ENCODE measurements at places on chromosomes 1 and 21.

DNA sequence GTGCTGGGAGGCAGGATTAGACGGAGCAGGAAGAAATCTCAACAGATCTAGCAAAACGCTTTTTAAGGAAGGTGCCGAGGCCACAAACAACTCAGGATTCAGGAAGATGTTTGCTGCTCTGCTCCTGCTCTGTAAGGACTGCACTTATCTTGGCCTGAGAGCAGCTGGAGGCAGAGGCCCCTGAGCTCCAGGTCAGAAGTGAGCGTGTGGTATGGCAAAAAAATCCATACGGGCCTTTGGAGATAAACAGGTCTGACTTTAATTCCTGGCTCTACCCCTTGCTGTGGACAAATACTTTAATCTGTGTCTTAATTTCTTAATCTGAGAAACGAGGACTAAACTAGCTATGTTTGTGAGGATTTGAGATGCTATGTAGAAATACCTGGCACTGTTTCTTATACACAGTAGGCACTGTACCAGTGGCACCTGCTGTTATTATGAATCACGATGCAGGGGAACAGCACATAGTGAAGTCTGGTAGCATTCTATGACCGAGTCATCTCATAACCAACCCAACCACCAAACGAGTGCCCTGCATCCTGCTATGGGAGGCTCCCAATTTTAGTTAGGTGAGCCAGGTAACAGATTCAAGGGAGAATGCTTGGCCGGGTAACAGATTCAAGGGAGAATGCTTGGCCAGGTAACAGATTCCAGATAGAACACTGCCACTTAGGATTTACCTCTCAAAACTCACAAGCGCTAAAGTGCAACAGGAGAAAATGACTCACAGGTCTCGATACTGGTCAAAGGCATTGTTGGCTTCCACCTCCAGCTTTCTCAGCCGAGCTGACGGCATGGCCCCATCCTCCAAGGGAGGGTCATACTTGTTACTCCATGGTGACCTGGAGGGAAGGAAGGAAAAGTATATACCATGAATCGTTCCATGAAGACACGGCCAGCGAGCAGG is 65.9 kb downstream of the SLC66A1 start:
- peaks cover 10% of the 10 kb centered on the region for H3K4me1 ChIP-seq
- no peak for DNase-seq
- peak overlapping the region; percentile 27 for H3K27ac ChIP-seq
- no peaks in the 10 kb centered on the region for H3K27me3 ChIP-seq
- H3K36me3 ChIP-seq: peaks cover 86% of the 10 kb centered on the region

GRCh38 chr1:24155011-24155782 is 12.3 kb upstream of the IL22RA1 start:
- H3K4me1 ChIP-seq: peaks cover 13% of the 10 kb centered on the region
- H3K27ac ChIP-seq: no peak overlapping the region

DNA sequence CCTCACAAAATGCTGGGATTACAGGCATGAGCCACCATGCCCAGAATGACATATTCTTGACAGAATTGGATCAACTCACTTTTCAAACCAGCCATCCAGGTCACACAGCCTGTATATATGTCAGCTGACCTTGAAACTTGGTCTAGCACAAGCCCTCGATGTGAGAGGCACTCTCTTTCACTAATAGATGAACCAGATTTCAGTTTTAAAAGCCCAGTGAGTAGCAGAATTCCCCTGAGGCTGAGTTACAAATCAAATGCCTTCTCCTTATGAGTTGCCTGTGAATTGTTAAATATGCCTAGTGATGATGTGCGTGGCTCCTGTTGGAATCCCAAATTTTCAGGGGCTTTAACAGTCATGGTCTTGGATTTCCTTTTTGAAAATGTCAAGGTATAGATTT is 88.7 kb downstream of the CD247 start:
- H3K27me3 ChIP-seq: no peaks in the 10 kb centered on the region
- peaks cover 77% of the 10 kb centered on the region for H3K4me1 ChIP-seq
- H3K4me3 ChIP-seq: no peak overlapping the region
- DNase-seq: no peak

GRCh38 chr1:156498432-156499193 is 2.0 kb downstream of the MEF2D start:
- DNase-seq: no peak
- H3K4me1 ChIP-seq: peaks cover 74% of the 10 kb centered on the region
- H3K36me3 ChIP-seq: peaks cover 4% of the 10 kb centered on the region
- H3K27me3 ChIP-seq: no peaks in the 10 kb centered on the region

DNA sequence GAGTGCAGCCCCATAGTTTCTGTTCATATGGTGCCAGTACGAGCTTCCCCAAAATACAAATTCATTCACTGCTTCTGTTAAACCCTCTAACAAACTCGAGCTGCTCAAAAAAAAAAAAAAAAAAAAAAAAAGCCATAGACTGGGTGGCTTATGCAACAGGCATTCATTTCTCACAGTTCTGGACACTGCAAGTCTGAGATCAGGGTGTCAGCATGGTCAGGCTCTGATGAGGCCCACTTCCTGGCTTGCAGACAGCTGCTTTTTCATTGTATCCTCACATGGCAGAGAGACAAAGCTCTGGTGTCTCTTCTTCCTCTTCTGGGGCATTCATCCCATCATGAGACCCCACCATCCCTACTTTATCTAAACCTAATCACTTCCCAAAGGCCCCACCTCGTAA is 121.6 kb downstream of the PTBP2 start:
- H3K36me3 ChIP-seq: no peaks in the 10 kb centered on the region
- no peak overlapping the region for H3K4me3 ChIP-seq
- DNase-seq: no peak
- H3K4me1 ChIP-seq: no peaks in the 10 kb centered on the region

- H3K27me3 ChIP-seq: peaks cover 17% of the 10 kb centered on the region
- H3K4me3 ChIP-seq: no peak overlapping the region
- H3K36me3 ChIP-seq: no peaks in the 10 kb centered on the region
- H3K4me1 ChIP-seq: no peaks in the 10 kb centered on the region
These were observed 167.9 kb upstream of the ZC3H12A start for GRCh38 chr1:37306461-37306860.

DNA sequence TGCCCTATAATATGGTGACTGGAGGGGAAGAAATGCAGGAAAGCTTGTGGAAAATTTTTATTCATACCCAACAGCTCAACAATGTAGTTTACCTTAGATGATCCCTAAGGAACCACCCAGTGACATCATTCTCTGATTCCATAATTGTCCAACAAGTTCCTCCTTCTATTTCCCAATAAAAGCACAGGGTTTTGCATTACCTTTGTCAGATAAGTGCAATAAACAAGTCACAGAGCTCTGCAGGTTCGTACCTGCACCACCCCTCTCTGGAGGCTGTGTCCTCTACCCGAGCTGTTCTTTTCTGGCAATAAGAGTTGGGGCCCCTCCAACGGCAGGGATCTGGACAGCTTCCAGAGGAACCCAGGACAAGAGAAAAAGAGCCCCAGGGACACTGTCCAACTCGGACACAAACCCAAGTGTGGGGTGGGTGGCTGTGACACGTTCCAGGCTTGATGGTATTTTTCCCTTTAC is 38.8 kb downstream of the RCAN1 start:
- peaks cover 15% of the 10 kb centered on the region for H3K36me3 ChIP-seq
- peaks cover 6% of the 10 kb centered on the region for H3K4me1 ChIP-seq
- DNase-seq: no peak
- H3K27ac ChIP-seq: no peak overlapping the region

- DNase-seq: no peak
- no peak overlapping the region for H3K4me3 ChIP-seq
- no peaks in the 10 kb centered on the region for H3K27me3 ChIP-seq
- H3K36me3 ChIP-seq: peaks cover 23% of the 10 kb centered on the region
These were observed 106.8 kb upstream of the HP1BP3 start for GRCh38 chr1:20893931-20894330.

- no peak overlapping the region for H3K4me3 ChIP-seq
- H3K27ac ChIP-seq: no peak overlapping the region
- no peak for DNase-seq
- H3K4me1 ChIP-seq: peaks cover 1% of the 10 kb centered on the region
- peaks cover 3% of the 10 kb centered on the region for H3K27me3 ChIP-seq
These were observed 9.2 kb upstream of the H6PD start for GRCh38 chr1:9225411-9225785.

DNA sequence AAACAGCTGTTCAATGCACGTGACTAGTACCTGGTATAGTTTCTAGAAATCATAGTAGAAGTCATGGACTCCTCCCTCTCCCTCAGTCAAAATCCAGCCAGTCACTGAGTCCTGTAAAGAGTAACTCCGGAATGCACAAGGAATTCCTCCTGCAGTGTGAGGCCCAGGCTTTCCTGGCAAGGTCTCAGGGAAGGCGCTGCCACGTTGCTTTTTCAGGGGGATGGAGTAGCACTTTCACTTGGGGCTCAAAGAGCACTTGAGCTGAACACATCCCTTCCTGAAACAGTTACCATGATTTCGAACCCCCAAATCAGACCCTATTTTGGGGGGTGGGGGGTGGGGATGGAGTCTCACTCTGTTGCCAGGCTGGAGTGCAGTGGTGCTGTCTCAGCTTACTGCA is 26.4 kb upstream of the LRRC8D start:
- H3K4me1 ChIP-seq: no peaks in the 10 kb centered on the region
- no peak overlapping the region for H3K4me3 ChIP-seq
- no peak overlapping the region for H3K27ac ChIP-seq
- DNase-seq: no peak
- H3K27me3 ChIP-seq: no peaks in the 10 kb centered on the region
- no peaks in the 10 kb centered on the region for H3K36me3 ChIP-seq

GRCh38 chr1:207486198-207486597 is 9.8 kb upstream of the CR1 start:
- H3K4me1 ChIP-seq: no peaks in the 10 kb centered on the region
- DNase-seq: no peak
- H3K27ac ChIP-seq: no peak overlapping the region
- H3K4me3 ChIP-seq: no peak overlapping the region

- H3K27me3 ChIP-seq: peaks cover 8% of the 10 kb centered on the region
- H3K4me1 ChIP-seq: no peaks in the 10 kb centered on the region
- DNase-seq: no peak
- no peak overlapping the region for H3K4me3 ChIP-seq
- H3K36me3 ChIP-seq: no peaks in the 10 kb centered on the region
- H3K27ac ChIP-seq: no peak overlapping the region
These were observed 235.4 kb downstream of the CENPF start for GRCh38 chr1:214838351-214838750.

GRCh38 chr1:151134396-151134795 is 12.0 kb downstream of the SEMA6C start:
- DNase-seq: no peak
- peak overlapping the region; percentile 71 for H3K27ac ChIP-seq
- H3K4me1 ChIP-seq: peaks cover 10% of the 10 kb centered on the region
- H3K4me3 ChIP-seq: no peak overlapping the region
- no peaks in the 10 kb centered on the region for H3K27me3 ChIP-seq
- H3K36me3 ChIP-seq: no peaks in the 10 kb centered on the region

- no peak overlapping the region for H3K4me3 ChIP-seq
- H3K36me3 ChIP-seq: no peaks in the 10 kb centered on the region
- no peak overlapping the region for H3K27ac ChIP-seq
- H3K27me3 ChIP-seq: peaks cover 2% of the 10 kb centered on the region
- DNase-seq: no peak
- no peaks in the 10 kb centered on the region for H3K4me1 ChIP-seq
These were observed 103.2 kb upstream of the SLC25A33 start for GRCh38 chr1:9435854-9436640.

GRCh38 chr1:152654110-152654509 is 9.1 kb upstream of the LCE2D start:
- DNase-seq: peak; percentile 13
- H3K27ac ChIP-seq: no peak overlapping the region
- no peak overlapping the region for H3K4me3 ChIP-seq
- peaks cover 3% of the 10 kb centered on the region for H3K4me1 ChIP-seq

GRCh38 chr1:20625176-20626097 is 7.8 kb upstream of the PINK1 start:
- no peaks in the 10 kb centered on the region for H3K4me1 ChIP-seq
- H3K4me3 ChIP-seq: no peak overlapping the region
- H3K27ac ChIP-seq: no peak overlapping the region
- DNase-seq: no peak
- H3K27me3 ChIP-seq: peaks cover 22% of the 10 kb centered on the region
- H3K36me3 ChIP-seq: no peaks in the 10 kb centered on the region

DNA sequence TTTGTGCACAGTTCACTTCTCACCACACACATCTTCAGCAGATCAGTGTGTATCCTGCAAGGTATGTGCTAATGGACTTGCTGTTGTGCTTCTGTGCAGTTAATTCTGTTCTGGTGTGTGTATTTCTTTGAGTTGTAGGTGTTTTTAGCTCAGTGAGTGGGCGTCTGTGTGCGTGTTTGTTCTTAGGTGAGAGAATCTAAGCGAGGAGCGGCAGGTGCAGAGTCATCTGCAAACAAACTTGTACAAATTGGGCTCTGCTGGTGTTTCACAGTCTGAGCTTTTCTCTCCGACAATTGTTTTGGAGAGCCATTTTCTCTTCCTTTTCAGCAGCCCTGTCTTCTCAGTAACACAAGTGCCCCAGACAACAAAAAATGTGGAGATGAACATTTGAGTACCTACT is 43.6 kb downstream of the ACP6 start:
- DNase-seq: no peak
- H3K4me1 ChIP-seq: peaks cover 33% of the 10 kb centered on the region
- H3K36me3 ChIP-seq: peaks cover 3% of the 10 kb centered on the region
- no peaks in the 10 kb centered on the region for H3K27me3 ChIP-seq
- no peak overlapping the region for H3K4me3 ChIP-seq

DNA sequence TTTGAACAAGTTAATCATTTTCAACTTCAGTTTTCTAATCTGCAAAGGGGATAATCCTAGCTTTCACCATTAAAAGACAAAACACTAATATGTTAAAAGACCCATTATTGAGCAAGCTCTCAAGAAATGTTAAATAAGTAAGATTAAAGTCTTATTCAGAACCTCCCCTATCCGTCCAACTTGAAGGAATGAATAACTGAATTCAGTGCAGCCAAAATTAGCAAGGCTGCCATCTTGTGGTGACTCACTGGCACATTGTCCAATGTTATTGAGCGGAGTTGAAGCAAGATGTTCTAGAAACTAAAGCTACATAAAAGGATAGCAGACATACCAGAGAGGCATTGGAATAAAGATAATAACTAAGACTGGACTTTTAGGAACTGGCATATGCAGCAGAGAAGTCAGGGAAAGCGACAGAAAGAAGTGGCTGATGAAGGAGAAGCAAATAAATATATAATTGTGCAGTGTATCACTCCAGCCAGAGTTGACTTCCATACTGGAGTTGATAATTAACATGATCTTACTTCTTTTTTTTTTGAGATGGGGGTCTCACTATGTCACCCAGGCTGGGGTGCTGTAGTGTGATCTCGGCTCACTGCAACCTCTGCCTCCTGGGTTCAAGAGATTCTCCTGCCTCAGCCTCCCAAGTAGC is 8.2 kb upstream of the CAP1 start:
- H3K36me3 ChIP-seq: no peaks in the 10 kb centered on the region
- H3K4me1 ChIP-seq: peaks cover 40% of the 10 kb centered on the region
- H3K4me3 ChIP-seq: peak overlapping the region; percentile 55
- DNase-seq: peak; percentile 28

Measured in naive thymus-derived CD8-positive, alpha-beta T cell (primary cell).